Central memory CD8-positive, alpha-beta T cell (primary cell): ENCODE measurements at places on chromosomes 13 and 19.

DNA sequence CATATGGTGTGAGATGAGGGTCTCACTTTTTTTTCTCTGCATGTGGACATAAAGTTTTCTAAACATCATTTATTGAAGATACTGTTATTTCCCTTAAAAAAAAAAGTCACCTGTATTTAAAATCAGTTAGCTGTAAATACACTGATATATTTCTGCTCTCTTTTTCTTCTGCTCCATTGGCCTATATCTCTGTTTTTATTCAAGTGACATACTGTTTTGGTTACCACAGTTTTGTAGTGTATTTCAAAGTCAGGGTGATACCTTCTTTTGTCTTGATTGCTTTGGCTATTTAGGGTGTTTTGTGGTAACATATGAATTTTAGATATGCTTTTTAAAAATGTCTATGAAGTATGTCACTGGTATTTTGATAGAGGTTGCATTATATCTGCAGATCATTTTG is 15.8 kb upstream of the ZNF431 start:
- H3K27ac ChIP-seq, result no peak overlapping the region
- no peak for DNase-seq
- H3K36me3 ChIP-seq, result peaks cover 4% of the 10 kb centered on the region
- no peak overlapping the region for H3K4me3 ChIP-seq
- no peaks in the 10 kb centered on the region for H3K4me1 ChIP-seq

- peaks cover 55% of the 10 kb centered on the region for H3K4me1 ChIP-seq
- peak overlapping the region; percentile 65 for H3K4me3 ChIP-seq
- no peak for DNase-seq
- peaks cover 15% of the 10 kb centered on the region for H3K36me3 ChIP-seq
- peaks cover 60% of the 10 kb centered on the region for H3K27me3 ChIP-seq
These were observed 1.1 kb upstream of the LTBP4 start for GRCh38 chr19:40599902-40600569.

- no peaks in the 10 kb centered on the region for H3K4me1 ChIP-seq
- no peak overlapping the region for H3K27ac ChIP-seq
- peaks cover 60% of the 10 kb centered on the region for H3K27me3 ChIP-seq
- H3K4me3 ChIP-seq, result peak overlapping the region; percentile 52
- H3K36me3 ChIP-seq, result no peaks in the 10 kb centered on the region
- DNase-seq, result no peak
These were observed 27.9 kb upstream of the ONECUT3 start for GRCh38 chr19:1725100-1726064.

GRCh38 chr13:46636451-46636850 is 83.5 kb downstream of the LRCH1 start:
- no peaks in the 10 kb centered on the region for H3K36me3 ChIP-seq
- no peak for DNase-seq
- no peaks in the 10 kb centered on the region for H3K27me3 ChIP-seq
- H3K27ac ChIP-seq, result no peak overlapping the region
- no peak overlapping the region for H3K4me3 ChIP-seq
- peaks cover 53% of the 10 kb centered on the region for H3K4me1 ChIP-seq

GRCh38 chr13:91066745-91067144 is 280.7 kb upstream of the MIR17HG start:
- no peaks in the 10 kb centered on the region for H3K4me1 ChIP-seq
- no peaks in the 10 kb centered on the region for H3K36me3 ChIP-seq

DNA sequence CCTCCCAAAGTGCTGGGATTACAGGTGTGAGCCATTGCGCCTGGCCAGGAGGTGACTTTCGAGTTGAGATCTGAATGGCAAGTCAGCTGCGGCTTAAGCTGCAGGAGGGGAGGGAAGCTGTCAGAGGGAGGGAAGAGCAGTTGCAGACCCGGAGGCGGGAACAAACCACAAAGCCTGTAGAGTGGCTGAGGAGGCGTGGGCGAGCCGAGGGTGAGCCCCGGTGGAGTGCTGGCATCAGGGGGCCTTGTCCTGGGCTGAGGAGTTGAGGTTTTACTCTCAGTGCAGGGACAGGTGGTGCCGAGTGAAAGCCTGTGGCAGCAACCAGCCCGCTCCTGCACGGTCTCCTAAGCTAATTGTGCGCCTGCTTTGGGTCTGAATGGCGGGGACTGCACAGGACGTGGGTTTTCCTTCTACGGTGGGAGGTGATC is 24.2 kb downstream of the PPP1R37 start:
- H3K4me1 ChIP-seq, result peaks cover 56% of the 10 kb centered on the region
- no peaks in the 10 kb centered on the region for H3K27me3 ChIP-seq
- peak overlapping the region; percentile 19 for H3K27ac ChIP-seq
- peak overlapping the region; percentile 47 for H3K4me3 ChIP-seq

DNA sequence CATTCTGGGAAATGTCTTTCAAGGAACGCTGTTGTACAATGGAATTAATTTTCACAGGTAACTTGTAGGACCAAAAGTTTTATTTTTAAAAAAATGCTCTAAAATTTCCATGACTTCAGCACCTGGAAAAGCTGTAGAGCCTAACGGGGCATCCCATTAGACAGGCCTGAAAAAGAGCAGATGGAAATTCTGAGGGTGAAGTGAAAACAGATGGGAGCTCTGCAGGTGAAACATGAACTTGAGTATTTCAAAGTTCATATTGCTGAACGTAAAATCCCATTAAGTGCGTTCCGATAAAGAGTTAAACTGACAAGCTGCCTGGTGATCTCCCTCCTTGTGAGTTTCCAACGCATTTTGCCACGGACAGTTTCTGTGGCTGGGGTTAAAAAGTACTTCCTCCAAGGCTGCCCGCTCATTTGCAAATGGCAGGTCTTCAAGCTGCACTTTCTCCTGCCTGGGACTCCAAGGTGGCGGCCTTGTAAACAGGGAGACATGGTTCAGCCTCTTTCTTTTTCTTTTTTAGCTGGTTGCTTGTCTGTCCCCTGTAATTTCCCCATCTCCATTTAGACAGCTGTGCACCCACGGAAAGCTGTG is 450.4 kb downstream of the FGF9 start:
- peaks cover under 1% of the 10 kb centered on the region for H3K36me3 ChIP-seq
- no peaks in the 10 kb centered on the region for H3K27me3 ChIP-seq
- no peak overlapping the region for H3K27ac ChIP-seq
- peaks cover 16% of the 10 kb centered on the region for H3K4me1 ChIP-seq
- no peak overlapping the region for H3K4me3 ChIP-seq

- H3K4me1 ChIP-seq, result peaks cover 8% of the 10 kb centered on the region
- H3K36me3 ChIP-seq, result peaks cover 1% of the 10 kb centered on the region
- no peak overlapping the region for H3K4me3 ChIP-seq
- no peak for DNase-seq
- peaks cover 9% of the 10 kb centered on the region for H3K27me3 ChIP-seq
These were observed 37.2 kb downstream of the SIGLEC7 start for GRCh38 chr19:51179256-51179655.

DNA sequence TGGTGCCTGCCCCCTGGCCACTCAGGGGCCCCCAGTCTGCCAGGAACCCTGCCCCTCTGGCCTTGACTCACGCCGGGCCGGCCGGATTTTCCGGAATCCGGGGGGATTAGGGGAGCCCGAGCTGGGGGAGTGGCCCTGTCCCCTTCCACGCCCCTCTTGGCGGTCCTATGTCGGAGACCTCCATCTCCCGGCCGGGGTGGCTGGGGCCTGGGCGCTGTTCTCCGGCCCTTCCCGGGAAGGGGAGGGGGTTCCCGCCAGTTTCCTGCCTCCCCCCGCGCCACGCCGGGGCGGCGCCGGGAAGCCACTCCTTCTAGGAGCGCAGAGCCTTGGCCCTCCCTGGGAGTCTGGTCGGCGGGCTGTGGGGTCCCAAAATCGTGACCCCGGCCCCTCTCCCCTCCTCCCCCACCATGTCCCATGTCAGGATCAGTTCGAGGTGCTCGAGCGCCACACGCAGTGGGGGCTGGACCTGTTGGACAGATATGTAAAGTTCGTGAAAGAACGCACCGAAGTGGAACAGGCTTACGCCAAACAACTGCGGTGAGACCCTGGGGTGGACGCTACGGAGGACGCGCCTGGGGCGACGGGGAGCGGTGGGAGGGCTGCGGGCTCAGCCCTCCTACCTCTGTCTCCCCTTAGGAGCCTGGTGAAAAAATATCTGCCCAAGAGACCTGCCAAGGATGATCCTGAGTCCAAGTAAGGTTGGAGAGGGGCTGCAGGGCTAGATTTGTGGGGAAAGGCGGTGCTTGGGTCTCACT is 1.3 kb downstream of the TRIP10 start:
- no peaks in the 10 kb centered on the region for H3K27me3 ChIP-seq
- no peak for DNase-seq
- peak overlapping the region; percentile 89 for H3K4me3 ChIP-seq
- H3K36me3 ChIP-seq, result peaks cover 16% of the 10 kb centered on the region

- DNase-seq, result no peak
- H3K4me1 ChIP-seq, result peaks cover 18% of the 10 kb centered on the region
- no peak overlapping the region for H3K4me3 ChIP-seq
- H3K27ac ChIP-seq, result no peak overlapping the region
- no peaks in the 10 kb centered on the region for H3K27me3 ChIP-seq
These were observed 51.6 kb downstream of the MPHOSPH8 start for GRCh38 chr13:19685034-19685433.

DNA sequence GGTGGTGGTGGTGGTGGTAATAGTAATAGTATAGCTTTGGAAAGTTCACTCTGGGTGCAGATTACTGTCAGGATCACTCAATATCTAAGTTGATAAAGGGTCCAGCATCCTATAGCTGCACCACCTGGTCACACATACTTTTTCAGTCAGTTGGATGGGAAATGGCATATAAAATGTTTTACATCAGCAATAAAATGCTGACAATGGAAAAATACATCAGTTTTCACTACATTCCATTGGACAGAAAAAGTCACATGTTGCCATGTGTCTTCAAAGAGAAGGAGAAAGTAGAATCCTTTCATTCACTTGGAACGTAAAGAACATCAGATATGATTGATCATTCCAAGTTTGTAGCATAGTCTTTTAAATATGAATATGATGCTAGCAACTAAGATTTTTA is 481.4 kb downstream of the SLITRK6 start:
- H3K36me3 ChIP-seq, result no peaks in the 10 kb centered on the region
- no peak for DNase-seq
- H3K4me3 ChIP-seq, result no peak overlapping the region
- H3K27me3 ChIP-seq, result no peaks in the 10 kb centered on the region

DNA sequence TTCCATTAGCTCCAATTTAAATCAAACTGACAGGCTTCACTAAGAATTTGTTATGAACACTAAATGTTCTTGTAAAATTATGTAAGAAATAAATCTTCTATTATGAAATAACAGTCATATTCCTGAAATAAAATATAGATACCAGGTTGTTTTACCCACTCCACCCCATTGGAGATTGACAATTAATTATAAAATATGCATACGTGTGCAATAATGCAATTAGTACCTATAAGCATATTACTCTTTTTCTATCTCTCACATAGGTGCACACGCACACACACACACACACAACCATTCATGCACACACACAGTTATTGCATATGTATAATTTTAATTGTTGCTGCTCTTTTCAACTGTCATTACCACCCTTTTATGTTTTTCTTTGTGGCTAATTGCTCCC is 395.7 kb downstream of the SLITRK5 start:
- no peak overlapping the region for H3K4me3 ChIP-seq
- H3K27me3 ChIP-seq, result no peaks in the 10 kb centered on the region
- no peak for DNase-seq
- no peaks in the 10 kb centered on the region for H3K4me1 ChIP-seq

GRCh38 chr13:73058432-73058735 is 421 bp upstream of the KLF5 start:
- peak overlapping the region; percentile 27 for H3K27ac ChIP-seq
- no peak for DNase-seq
- H3K4me3 ChIP-seq, result peak overlapping the region; percentile 79
- peaks cover 63% of the 10 kb centered on the region for H3K27me3 ChIP-seq
- H3K36me3 ChIP-seq, result peaks cover 8% of the 10 kb centered on the region

GRCh38 chr13:109362616-109363015 is 423.8 kb downstream of the IRS2 start:
- no peak overlapping the region for H3K27ac ChIP-seq
- H3K4me1 ChIP-seq, result no peaks in the 10 kb centered on the region
- no peaks in the 10 kb centered on the region for H3K27me3 ChIP-seq
- H3K4me3 ChIP-seq, result no peak overlapping the region
- no peaks in the 10 kb centered on the region for H3K36me3 ChIP-seq

- no peaks in the 10 kb centered on the region for H3K36me3 ChIP-seq
- H3K27ac ChIP-seq, result no peak overlapping the region
- DNase-seq, result no peak
- no peaks in the 10 kb centered on the region for H3K4me1 ChIP-seq
- H3K27me3 ChIP-seq, result peaks cover 29% of the 10 kb centered on the region
These were observed 105.7 kb upstream of the OBI1 start for GRCh38 chr13:78764665-78765064.

DNA sequence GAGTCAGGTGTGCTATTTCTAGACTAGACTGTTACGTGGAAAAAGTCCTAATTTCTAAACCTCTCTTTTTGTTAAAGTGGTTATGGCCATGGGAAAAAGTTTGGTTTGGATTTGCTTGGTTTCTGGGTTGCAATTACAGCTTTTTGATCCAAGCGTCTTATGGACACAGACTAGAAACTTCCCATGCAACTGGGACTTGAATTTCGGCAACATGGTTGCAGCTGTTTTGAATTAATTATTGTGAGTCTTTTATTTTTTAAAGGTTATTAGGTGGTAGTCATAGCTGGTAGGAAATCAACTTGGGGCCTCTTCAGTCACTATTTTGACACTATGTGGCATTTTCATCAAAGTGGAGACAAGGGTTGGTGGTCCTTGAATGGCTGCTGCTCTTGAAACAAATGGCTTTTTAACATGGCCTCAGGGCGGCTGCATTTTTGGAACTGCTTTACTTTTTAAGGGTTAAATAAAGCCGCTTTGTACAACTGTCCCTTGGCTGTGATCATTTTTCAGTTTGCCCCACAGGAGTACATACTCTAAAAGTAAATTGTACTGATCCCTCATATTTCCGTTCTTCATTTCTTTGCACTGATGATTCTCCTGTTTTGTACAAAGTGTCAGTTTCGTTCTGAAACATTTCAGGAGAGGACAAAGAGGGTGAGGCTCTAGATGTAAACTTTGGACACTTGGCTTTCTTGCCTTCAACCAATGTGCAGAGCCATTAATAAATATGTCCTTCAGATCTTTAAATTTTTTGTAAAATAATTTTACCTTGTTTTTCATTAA is 15.9 kb downstream of the HNRNPM start:
- peak overlapping the region; percentile 76 for H3K27ac ChIP-seq

GRCh38 chr13:95106562-95106961 is 194.7 kb downstream of the ABCC4 start:
- H3K36me3 ChIP-seq, result peaks cover 6% of the 10 kb centered on the region
- H3K27ac ChIP-seq, result no peak overlapping the region
- H3K4me3 ChIP-seq, result no peak overlapping the region
- no peaks in the 10 kb centered on the region for H3K4me1 ChIP-seq
- no peak for DNase-seq
- H3K27me3 ChIP-seq, result no peaks in the 10 kb centered on the region

DNA sequence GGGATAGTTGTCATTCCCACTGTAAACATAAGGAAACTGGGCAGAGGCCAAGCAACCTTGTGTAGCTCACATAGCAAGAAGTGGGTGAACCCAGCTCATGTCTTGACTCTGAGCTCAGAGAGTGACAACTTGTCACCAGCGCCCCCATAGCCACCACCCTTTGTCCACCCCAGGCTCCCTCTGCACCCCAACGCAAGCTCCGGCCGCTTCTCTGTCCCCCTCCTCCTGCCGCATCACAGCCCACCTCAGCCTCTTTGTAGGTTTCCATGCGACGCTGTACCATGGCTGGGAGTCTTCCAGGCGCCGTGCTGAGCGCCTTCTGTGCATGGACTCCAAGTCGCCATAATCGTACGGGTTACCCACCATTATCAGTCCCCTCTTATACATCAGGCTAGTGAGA is 3.3 kb downstream of the GP6 start:
- peaks cover 10% of the 10 kb centered on the region for H3K36me3 ChIP-seq
- H3K27me3 ChIP-seq, result no peaks in the 10 kb centered on the region
- H3K4me1 ChIP-seq, result peaks cover 6% of the 10 kb centered on the region
- DNase-seq, result no peak
- H3K4me3 ChIP-seq, result no peak overlapping the region
- H3K27ac ChIP-seq, result no peak overlapping the region
